Cortex of kidney (tissue), 1 donor: ENCODE measurements at places on chromosomes 6 and 20.

GRCh38 chr20:24981790-24982189 is 10.8 kb downstream of the APMAP start:
- no peak for DNase-seq

GRCh38 chr20:19992996-19993908 is 23.9 kb upstream of the NAA20 start:
- no peak for DNase-seq

DNA sequence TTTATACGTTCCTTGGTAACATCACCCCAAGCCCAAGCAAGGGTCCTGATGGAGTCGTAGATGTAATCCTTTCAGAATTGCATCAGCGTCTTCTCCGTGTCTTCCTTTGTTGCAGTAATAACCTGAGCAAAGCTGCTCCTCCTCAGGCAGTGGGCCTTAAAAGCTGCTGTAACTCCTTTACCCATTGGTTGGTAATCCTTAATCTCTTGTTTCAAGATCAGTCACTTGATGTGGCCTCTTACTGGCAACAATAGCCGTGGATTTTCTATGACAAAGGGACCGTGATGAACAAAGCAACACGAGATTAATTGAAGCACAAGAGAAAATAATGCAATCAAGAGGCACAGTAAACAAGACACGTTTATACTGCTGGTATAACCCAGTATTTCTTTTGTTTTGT is 44.6 kb downstream of the ALDH5A1 start:
- no peak for DNase-seq

GRCh38 chr20:50001784-50002311 is 19.1 kb downstream of the SNAI1 start:
- no peak for DNase-seq

DNA sequence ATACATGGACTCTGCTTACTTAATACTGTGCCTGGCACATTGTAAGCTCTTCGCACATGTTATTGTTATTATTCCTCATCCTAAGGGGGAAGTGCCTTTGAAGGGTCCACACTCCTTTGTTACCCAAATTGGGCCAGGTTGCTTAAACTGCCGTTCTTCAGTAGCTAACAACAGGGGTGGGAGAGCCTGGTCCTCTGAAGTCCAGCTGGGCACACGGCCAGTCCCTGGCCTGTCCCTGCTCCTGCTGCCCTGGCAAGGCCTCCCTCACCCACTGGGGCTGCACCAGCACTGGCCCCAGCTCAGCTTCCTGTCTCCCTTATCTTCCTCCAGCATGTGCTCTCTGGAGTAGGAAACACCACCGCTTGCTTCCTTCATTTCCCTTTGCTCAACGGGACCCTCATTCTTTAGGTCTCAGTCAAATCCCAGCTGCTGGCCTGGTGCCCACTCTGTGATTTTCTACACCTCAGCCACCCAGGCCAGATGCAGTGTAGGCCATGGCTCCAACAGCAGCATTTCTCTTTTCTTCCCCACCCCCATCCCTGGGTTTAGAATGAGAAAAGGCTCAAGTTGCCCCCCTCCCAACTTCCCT is 5.5 kb upstream of the PROCR start:
- no peak for DNase-seq

GRCh38 chr6:135071541-135071940 is 16.9 kb upstream of the HBS1L start:
- no peak for DNase-seq

DNA sequence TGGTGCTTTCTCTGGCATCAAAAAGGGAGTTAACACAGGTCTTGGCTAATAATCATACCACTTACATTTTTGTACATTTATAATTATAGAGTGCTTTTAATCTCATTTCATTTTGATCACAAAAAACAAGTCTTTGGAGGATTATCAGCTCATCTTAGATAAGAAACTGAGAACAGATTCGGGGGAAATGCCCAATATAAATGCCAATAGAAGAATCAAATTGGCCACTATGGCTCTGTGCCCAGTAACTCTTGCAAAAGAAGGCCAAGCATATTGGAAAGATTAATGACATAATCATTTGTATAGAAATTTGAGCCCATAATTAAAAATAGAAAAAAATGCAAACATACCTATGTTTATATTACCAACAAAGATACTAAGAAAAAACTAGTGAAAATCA is 42.5 kb downstream of the IPCEF1 start:
- DNase-seq: no peak

DNA sequence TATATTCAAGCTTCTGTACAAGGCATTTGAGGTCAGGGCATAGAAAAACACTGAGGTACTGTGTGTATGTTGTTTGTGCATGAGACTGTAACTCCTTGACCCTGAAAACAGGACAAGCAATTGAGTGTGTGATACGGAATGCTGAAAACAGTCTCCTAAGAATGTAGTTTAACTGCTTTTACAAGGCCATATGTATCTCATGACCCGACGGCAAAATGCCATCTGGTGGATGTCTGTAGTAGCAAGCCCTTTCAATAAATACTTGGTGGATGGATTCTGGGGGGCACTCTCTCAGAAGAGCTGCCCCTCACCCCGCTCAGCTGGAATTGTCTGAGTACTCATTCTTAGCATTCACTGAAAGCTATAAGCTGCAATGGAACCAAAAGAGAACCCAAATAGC is 69.3 kb upstream of the EYS start:
- DNase-seq: no peak

- DNase-seq: no peak
Measured at GRCh38 chr6:21199262-21199661, 394.3 kb upstream of the SOX4 start.

GRCh38 chr6:87827346-87827745 is 125.3 kb upstream of the AKIRIN2 start:
- no peak for DNase-seq

DNA sequence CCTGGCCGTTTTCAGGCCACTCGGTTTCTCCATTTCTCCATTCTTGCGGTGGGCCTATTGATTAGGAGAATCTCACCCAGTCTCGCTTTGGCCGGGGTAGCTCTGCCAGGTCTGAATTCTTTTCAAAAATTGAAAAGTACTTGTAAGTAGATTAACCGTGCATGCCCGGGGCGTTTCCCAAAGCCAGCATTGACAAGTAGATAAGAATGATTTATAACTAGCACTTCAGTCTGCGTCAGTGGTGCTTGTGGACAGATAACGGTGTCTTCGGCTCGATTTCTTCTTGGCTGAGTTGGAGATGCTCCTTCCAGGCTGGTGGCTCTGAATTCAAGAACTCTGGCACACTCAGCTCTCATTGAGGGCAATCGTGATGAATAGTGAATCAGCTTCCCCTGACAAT is 29.0 kb downstream of the SLC24A3 start:
- no peak for DNase-seq

DNA sequence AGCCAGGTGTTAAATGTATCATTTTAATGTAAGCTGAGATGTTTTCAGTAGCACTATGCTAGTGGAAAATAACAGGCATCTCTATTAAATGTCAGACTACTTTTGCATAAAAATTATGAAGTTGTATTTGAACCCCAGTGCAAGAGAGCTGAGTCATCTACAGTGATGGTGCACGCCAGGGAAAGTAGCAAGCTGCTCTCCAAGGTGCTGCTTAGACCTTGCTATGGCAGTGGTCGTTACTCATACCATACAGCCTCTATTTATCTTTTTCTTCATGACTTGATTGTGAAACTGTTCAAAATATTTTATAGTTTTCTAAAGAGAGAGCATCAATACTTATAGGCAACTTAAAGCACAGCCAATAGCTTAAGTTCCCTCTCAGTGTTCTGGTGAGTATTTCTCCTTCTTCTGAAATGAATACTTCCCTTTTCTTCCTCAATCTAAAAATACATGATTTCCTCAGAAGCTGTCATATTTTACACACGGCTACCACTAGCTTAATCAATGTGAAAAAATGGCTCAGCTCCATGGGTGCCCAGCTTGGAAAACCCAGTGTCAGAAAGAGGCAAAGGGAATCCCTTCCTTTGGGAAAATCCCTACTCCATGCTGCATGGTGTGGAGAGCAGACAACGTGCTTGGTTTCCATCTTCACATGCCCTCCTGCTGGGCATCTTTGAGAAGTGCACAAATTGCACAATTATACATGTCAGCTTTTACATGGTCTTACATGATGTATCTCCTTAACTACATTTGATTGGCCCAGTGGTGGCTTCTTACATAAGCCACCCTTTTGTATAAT is 105.6 kb downstream of the ELOVL4 start:
- DNase-seq: no peak

DNA sequence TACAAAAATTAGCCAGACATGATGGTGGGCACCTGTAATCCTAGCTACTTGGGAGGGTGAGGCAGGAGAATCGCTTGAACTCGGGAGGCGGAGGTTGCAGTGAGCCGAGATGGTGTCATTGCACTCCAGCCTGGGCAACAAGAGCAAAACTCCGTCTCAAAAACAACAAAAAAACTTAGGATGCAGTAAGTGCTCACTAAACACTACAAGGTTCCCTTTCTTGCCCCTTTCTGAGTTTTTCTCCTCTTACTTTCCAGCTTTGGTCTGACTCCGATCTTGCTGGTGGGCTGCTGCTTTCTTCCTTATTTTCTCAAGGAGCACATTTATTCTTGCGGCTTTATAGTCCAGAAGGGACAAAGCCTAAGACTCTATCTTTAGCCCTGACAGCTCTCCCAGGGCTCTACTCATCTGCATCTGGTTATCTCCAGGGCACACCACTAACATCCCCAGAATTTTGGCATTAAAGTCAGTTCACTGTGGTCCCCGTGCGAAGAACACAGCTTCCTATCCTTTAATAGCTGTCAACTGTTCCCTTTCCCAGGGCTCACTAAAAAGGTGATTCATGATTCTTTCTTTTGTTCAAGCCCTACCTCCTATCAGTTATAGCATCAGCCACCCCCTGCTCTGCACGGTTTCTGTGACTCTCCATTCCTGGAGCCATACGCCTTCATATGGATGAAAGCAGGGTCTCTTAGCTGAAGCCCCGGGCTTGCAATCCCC is 17.1 kb upstream of the RPN2 start:
- no peak for DNase-seq

GRCh38 chr6:34517461-34517881 is 38.7 kb downstream of the SPDEF start:
- DNase-seq: no peak

GRCh38 chr6:16810411-16810810 is 49.2 kb upstream of the ATXN1 start:
- DNase-seq: no peak

- no peak for DNase-seq
Measured at GRCh38 chr20:58213716-58214115, 14.7 kb downstream of the ANKRD60 start.

- DNase-seq: no peak
Measured at GRCh38 chr6:87724983-87725811, 23.2 kb upstream of the AKIRIN2 start.

GRCh38 chr6:170440437-170440836 is 112.7 kb downstream of the PSMB1 start:
- no peak for DNase-seq

- DNase-seq: no peak
Measured at GRCh38 chr6:147749331-147749730, 240.8 kb downstream of the SAMD5 start.

DNA sequence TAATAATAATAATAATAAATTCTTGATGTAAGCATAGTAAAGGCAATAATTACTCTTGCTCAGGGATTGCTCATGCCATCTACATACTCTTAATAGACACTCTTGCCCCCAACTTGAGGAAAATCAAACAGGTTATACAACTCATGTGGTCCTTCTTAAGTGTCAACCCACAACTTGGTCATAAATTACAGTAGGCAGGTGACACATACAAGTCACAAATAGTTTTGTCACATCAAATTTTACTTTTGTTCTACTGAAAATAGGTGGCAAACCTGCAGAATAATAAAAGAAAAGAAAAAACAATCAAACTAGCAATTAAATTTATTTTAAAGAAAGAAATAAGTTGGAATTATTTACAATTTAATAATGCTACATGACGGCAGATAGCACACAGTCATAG is 1.6 kb downstream of the ME1 start:
- no peak for DNase-seq

DNA sequence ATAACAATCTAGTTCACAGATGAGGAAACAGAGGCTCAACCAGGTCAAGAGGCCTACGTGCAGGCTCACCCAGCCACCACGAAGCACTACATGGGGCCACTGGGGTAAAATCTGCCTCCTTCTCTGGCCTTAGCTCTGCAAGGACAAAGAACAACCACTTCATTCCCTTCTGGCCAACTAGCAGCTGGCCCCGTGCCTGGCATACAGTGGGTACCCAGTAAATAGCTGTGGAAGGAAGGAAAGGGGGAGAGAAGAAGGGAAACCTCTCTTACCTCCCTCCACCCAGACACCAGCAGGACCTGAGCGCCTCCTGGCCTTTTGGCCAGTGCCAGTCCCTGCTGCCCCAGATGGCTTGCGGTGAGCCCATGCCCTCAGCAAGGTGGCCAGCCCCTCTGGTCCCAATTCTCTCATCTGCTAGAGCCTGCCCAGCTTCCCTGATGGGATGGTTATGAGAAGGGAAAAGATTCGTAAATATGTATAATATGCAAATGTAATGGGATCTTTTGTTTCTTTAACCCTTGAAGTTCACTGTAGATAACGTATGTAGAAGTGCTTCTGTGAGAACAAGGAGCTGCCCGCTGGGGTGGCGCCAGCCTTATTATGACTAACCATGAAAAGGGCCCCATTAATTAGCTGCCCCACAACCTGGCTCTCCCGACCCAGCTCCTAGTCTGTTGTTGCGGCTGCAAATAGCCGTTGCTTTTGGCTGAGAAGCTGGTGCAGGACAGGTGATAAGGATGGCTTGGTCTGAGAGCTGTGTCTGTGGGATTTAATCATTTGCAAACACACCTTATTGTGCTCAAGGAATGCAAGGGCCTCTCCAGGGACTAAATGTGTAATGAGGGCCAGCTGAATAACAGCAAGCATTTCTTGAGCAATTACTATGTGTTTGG is 62.0 kb downstream of the DLGAP4 start:
- no peak for DNase-seq

- no peak for DNase-seq
Measured at GRCh38 chr20:20395903-20396568, 28.1 kb downstream of the INSM1 start.

GRCh38 chr6:133707456-133707855 is 181.5 kb upstream of the TCF21 start:
- no peak for DNase-seq

- no peak for DNase-seq
Measured at GRCh38 chr20:9021216-9021615, 47.7 kb upstream of the PLCB4 start.

DNA sequence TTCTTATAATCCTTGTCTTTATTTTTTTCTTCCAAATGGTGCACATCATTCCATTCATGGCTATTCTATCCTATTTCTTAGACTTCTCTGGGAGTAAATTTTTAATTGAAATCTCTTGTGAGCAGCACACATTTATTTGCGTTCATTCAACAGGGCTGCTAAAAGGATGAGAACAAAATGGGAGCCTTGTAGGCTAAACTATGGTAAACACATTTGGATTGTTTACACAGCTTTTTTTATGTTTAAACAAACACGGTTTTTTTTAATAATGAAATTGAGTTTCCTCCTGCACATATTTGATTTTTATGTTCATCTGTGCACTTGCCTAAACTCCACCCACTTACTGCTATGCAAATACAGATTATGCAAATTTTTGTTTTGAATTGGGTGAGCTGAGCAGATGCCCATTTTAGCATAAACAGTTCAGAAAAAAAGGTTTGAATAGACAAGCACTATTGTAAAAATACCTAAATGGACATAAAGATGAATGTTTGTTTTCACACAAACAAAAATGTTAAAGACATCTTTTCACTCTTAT is 92.0 kb downstream of the OLIG3 start:
- DNase-seq: no peak

GRCh38 chr6:56314683-56315523 is 67.5 kb upstream of the COL21A1 start:
- DNase-seq: no peak

- DNase-seq: no peak
Measured at GRCh38 chr6:31466466-31466865, 31.5 kb upstream of the MICB start.

GRCh38 chr6:28353981-28354676 is 4.4 kb downstream of the ZKSCAN3 start:
- no peak for DNase-seq
